ENCODE measurements at places on chromosomes 12 and 14.

GRCh38 chr12:46217541-46218321, 51.1 kb downstream of the SLC38A1 start:
- no peak for DNase-seq

DNA sequence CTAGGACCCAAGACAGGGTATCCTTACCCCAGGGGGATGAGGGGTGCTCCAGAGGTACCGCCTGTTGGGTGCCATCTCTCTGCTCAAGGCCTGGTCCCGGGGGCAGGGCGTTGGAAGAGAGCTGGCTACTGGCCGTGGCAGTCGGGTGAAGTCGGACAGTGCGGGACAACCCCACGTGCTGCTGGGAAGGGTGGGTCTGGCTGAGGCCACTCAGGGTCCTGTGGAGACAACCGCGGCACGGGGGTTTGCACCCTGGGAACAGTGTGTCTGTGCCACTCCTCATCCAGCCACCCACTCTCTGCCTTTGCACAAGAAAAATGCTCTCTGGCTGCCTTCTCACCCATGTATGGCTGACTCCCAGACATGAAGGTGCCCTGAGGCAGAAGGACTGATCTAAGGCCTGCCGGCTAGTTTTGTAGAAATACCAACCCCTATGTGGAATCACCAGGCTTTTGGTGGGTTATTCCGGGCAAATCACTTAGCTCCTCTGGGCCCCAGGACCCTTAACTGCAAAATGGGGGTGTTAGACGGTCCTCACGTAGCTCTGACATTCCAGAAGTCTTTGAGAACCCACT, 56.5 kb downstream of the LTBP2 start:
- DNase-seq = no peak

- DNase-seq = no peak
These were observed 263.0 kb upstream of the G2E3 start for GRCh38 chr14:30295980-30296379.

DNA sequence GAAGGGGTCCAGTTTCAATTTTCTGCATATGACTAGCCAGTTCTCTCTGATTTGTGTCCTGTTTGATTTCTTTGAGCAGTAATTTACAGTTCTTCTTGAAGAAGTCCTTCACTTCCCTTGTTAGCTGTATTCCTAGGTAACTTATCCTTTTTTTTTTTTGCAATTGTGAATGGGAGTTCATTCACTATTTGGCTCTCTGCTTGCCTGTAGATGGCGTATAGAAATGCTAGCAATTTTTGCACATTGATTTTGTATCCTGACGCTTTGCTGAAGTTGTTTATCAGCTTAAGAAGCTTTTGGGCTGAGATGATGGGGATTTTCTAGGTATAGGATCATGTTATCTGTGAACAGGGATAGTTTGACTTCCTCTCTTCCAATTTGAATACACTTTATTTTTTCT, 77.6 kb upstream of the NID2 start:
- no peak for DNase-seq

- DNase-seq = no peak
These were observed 23.9 kb downstream of the IFNG-AS1 start for GRCh38 chr12:68013181-68013580.

DNA sequence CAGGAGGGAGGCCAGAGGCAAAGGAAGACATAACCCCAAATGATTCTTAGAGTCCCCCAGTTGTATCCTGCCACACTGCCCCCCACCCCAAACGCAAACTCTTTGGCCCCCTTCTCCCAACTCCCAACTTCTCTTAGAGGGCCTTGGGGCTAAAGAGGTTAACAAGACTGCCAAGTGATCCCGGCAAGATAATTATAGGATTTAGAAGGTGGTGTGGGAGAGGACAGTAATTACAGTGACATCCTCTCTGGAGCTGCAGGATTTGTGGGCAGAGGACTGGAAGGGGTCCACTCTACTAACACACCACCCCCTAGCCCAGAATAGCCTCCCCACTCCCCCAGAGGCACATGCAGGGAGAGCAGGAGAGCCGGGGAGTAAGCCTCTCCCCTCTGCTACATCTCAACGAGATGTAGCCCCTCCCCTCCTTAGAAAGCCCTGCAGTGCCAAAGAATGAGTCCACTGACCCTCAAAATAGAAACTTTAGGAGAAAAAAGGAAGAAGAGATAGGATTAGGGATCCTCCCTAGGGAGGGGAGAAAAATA, 5.3 kb upstream of the GDF11 start:
- no peak for DNase-seq

DNA sequence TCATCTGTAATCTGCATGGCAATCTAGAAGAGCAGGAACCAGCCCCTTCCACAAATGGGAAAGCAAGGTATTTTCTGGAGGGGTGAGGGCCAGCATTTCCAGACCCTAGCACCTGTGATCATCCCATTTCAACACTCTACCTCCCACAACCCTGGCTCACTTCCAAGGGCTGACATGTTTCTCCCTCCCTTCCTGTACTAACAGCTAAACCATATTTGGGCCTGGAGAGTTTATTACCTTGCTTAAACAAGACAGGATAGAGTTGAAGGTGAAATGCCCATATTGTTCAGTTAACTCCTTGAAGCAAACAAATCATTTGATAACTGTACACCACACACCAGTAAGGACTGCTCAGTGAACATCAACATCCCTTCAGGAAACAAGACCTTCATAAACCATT, 158.4 kb downstream of the PPM1H start:
- DNase-seq = no peak

DNA sequence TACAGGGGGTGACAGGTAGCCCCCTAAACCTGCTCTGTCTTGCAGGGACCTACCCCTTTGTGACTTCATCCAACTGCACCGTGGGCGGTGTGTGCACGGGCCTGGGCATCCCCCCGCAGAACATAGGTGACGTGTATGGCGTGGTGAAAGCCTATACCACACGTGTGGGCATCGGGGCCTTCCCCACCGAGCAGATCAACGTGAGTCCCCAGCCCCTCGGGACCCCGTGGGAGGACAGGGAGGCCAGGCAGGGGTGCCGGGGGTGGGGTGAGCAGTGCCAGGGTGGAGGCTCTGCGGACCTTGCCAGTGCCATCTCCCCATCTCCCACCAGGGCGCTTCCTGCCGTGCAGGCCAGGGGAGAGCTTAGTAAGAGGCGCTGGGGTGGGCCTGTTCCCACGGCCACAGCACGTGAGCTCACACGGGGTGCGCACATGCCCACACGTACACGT, 11.1 kb upstream of the SIVA1 start:
- no peak for DNase-seq

DNA sequence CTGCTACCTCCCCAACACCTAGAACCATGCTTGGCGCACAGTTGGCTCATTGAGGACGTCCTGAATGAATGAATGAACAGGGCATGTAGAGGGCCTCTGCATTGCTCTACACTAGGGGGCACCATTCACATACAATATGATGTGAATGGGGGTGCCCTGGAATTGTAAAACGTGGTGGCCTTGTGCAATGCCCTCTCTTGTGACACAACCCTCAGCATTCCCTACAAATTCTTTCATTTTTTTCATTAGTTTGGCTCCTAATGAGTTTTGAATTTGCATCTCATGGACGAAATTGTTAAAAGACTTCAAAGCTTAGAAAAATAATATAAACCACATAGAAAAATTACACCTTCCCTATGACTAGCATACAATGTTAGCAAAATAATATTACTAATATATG, 2.3 kb upstream of the DIO2 start:
- DNase-seq = peak; percentile 68

Data from fibroblast of skin of right biceps (primary cell).